ENCODE measurements at places on chromosomes 5 and 9.

DNA sequence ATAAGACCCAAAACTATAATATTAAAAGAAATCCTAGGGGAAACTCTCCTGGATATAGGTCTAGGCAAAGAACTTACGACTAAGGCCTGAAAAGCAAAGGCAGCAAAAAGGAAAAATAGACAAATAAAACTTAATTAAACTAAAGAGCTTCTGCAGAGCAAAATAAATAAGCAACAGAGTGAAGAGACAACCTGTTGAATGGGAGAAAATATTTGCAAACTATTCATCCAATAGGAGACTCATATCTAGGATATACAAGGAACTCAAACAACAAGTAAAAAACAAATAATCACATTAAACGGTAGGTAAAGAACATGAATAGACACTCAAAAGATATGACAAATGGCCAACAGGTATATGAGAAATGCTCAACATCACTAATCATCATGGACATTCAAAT lies 318.6 kb downstream of the CSNK1G3 start:
- DNase-seq: no peak

GRCh38 chr9:135657416-135657815 lies 5.7 kb upstream of the LCN9 start:
- DNase-seq: no peak

GRCh38 chr9:114591291-114591787 lies 3.8 kb downstream of the ATP6V1G1 start:
- DNase-seq: no peak

- DNase-seq: no peak
These were observed 485.7 kb downstream of the CSNK1G3 start for GRCh38 chr5:123997462-123998215.

DNA sequence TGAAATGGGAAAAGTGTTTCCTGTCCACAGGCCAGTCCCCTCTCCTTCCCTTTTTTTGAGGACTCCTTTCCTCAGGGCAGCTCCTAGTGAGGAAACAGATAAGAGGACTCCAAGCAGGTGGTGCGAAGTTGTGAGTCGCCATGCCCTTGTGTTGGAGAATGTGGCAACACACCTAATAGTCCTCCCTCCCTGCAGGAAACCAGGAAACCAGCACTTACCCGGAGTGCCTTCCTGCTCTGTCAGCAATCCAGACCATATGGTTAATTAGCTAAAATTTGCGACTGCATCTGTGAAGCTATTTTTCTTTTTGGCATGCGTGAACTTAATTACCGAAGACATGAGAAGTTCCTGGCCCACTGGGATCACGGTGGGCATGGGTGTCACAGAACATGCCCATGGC lies 69.9 kb downstream of the TRIM32 start:
- DNase-seq: no peak

- DNase-seq: no peak
These were observed 661.6 kb downstream of the ACTL7B start for GRCh38 chr9:108194154-108194553.

DNA sequence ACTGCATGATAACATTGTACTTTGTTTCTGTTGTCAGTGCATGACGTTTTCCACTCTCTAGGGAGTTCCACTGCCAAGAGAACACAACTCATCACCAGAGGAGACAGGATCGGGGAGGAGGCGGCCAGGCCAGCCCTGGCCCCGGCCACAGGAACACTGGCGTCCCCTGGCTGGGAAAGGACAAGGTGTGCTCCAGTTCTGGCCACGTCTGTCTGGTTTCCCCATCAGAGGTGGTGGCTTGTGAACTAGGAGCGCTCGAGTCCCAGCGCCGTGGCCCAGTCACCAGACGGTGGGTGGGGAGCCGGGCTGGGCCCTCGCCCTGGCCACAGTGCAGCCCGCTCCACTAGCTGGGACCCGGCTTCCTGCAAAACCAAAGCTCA lies 211.9 kb upstream of the IRX4 start:
- no peak for DNase-seq

DNA sequence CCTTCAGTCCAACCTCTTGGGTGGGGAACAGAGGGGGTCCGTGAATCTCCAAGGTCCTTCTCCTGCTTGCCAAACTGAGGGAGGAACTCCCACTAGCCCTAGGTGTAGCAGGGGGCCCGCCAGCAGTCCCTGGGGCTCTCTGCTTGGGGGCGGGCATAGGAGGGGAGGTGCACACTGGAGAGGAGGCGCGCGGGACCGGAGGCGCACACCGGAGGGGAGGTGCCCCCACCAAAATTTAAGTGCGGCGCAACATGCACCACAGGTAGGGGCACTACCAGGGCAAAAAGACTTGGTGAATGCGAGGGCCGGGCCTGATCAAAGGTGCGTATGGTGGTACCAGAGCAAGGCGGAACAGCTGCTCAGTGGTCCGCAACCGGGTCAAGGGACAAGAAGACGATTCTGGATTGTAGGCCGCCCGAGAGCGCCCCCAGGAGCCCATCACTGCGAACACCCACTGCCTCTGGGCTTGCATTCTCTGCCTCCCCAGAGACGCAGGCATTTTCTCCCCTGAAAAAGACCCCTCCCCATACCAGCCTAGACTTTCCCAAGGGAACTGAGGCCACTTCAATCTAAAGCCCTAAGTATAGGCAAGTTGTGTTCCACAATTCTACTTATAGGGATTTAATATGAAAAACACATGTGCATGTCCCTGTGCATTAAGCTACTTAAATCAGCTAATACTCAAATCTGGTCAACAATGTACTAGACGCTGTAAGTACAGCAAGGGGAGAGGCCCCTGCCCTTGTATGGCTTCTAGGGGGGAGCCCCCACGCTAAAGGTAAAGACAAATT lies 50.6 kb downstream of the TGFBI start:
- DNase-seq: no peak

- no peak for DNase-seq
These were observed 61.7 kb downstream of the FBXL17 start for GRCh38 chr5:108320231-108320630.

- DNase-seq: no peak
These were observed 49.6 kb downstream of the KCNN2 start for GRCh38 chr5:114411380-114411931.

- DNase-seq: no peak
These were observed 141.1 kb upstream of the C9orf72 start for GRCh38 chr9:27714388-27714787.

- DNase-seq: no peak
These were observed 20.5 kb downstream of the EQTN start for GRCh38 chr9:27276193-27277030.

- DNase-seq: no peak
These were observed 543.1 kb downstream of the KIF4B start for GRCh38 chr5:155556700-155557099.

- DNase-seq: no peak
These were observed 108.3 kb upstream of the GNA14 start for GRCh38 chr9:77756449-77756848.

DNA sequence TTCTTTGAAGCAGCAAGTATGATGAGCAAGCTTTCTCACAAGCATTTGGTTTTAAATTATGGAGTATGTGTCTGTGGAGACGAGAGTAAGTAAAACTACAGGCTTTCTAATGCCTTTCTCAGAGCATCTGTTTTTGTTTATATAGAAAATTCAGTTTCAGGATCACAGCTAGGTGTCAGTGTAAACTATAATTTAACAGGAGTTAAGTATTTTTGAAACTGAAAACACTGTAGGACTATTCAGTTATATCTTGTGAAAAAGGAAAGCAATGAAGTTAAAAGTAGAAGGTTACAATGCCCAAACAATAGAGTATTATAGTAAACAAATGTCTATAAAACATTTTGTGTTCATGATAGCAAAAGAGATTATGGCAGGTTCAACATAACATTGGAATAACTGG lies 88.6 kb downstream of the JAK2 start:
- DNase-seq: no peak

DNA sequence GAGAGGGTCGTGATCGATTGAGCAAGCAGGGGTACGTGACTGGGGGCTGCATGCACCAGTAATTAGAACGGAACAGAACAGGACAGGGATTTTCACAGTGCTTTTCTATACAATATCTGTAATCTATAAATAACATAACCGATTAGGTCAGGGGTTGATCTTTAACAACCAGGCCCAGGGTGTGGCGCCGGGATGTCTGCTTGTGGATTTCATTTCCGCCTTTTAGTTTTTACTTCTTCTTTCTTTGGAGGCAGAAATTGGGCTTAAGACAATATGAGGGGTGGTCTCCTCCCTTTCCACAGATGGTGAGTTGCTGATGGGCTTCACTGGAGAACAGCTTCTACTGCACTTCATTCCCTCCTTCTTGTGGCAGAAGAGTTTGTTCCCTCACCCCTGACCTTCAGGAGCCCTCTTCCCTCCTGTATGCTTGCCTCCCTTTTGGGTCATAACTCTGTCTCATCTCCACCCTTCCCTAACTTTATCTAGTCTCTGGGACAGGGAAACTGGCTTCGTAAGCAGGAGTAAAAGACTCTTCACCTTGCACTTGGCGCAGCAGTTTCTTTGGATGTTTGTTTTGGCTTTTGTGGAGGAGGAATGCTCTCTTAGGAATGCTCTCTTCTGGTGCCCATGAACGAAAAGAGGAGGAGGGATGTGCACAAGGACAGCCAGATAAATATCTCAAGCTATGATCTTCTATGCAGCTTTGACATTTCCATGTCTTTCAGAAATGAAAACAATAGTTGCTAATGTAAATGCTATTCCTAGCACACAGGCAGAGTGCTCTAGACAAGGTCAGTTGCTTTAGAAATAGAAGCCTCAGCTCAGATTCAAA lies 139.8 kb upstream of the RPS23 start:
- DNase-seq: no peak

- DNase-seq: no peak
These were observed 44.2 kb upstream of the STARD4 start for GRCh38 chr5:111556501-111556900.

DNA sequence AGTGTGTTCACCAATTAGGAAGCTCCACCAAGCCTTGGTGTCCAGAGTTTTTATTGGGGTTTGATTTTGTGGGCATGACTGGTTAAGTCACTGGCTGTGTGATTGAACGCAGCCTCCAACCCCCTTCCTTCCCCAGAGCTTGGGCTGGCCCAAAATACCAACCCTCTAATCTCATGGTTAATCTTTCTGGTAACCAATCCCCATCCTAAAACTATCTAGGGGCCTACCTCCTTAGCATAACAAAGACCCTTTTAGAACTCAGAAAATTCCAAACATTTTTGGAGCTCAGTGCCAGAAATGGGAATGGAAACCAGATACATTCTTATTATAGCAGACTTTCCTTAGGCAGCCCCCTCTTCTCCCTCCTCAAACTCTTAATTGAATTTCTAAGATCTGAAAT lies 35.9 kb upstream of the HRH2 start:
- no peak for DNase-seq

All from T-helper 2 cell (primary cell).